Activated naive CD4-positive, alpha-beta T cell treated with anti-CD3 and anti-CD28 coated beads for 36 hours (primary cell): ENCODE measurements at places on chromosomes 7 and 10.

DNA sequence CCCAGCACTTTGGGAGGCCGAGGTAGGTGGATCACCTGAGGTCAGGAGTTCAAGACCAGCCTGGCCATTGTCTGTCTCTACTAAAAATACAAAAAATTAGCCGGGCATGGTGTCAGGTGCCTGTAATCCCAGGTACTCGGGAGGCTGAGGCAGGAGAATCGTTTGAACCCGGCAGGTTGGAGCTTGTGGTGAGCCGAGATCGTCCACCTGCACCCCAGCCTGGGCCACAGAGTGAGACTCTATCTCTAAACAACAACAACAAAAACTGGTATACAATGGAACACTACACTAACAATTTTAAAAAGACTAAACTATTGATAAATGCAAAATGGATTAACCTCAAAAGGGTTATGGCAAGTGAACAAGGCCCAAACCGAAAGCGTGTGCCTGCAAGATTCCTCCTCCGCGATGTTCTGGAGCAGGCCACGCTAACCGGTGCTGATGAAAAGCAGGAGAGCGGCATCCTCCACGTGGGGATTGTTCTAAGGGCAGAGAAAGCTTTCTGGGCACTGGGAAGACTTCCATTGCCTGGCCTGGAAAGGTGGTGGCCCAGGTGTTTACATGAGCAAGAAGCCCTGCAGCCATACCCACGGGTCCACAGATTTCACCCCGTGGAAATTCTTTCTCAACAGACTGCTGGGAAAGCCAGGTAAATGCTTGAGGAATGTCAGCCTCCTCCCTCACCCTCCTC is 53.8 kb downstream of the PDGFA start:
- no peak overlapping the region for H3K4me3 ChIP-seq
- no peaks in the 10 kb centered on the region for H3K27me3 ChIP-seq
- H3K36me3 ChIP-seq = no peaks in the 10 kb centered on the region
- DNase-seq = no peak

GRCh38 chr7:155418304-155418703 is 39.6 kb upstream of the EN2 start:
- H3K27me3 ChIP-seq = peaks cover 4% of the 10 kb centered on the region
- no peaks in the 10 kb centered on the region for H3K36me3 ChIP-seq
- no peaks in the 10 kb centered on the region for H3K4me1 ChIP-seq

DNA sequence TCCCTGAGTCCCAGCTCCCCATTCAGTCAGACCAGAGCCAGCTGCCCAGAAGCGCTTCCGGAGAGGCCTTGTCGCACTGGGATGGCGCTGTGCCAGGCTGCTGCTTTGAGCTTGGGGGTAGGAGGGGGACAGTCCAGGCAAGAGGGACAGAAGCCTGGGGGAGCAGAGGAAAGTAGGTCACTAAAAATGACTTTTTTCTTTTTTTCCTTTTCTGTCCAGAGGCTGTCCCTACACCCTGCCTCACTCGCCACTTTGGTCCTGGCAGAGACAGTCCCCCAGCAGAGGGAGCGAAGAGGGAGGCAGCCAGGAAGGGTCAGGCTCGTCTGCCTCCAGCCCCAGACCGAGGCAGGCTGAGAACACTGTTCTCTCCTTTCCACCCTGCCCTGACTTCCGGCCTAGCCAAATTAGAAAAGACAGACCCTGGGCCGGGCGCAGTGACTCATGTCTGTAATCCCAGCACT is 15.8 kb upstream of the TRIM8 start:
- no peak overlapping the region for H3K27ac ChIP-seq
- no peaks in the 10 kb centered on the region for H3K27me3 ChIP-seq
- no peak for DNase-seq
- peaks cover 20% of the 10 kb centered on the region for H3K4me1 ChIP-seq
- no peaks in the 10 kb centered on the region for H3K36me3 ChIP-seq
- H3K4me3 ChIP-seq = no peak overlapping the region

GRCh38 chr10:35307297-35307696 is 29.0 kb upstream of the CCNY start:
- H3K4me3 ChIP-seq = no peak overlapping the region
- no peak for DNase-seq
- H3K4me1 ChIP-seq = no peaks in the 10 kb centered on the region
- H3K27ac ChIP-seq = no peak overlapping the region
- no peaks in the 10 kb centered on the region for H3K36me3 ChIP-seq
- H3K27me3 ChIP-seq = peaks cover 16% of the 10 kb centered on the region

DNA sequence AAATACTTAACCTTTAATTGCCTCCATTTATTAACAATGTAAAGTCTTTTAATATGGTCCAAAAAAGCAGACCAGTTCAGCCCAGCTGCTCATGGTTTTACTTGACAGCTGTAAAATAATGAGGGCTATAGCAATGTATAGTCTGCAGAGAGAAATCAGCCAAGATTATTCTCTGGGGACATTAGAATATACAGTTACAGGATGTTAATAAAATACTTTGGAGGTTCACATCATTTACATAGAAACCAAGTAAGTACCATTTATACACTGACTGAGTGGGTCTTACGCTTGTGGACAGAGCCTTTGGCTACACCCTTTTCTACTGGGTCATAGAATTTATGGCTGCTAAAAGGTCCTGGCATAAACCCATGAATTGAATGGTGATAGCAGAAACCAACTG is 340.7 kb upstream of the CELF2 start:
- H3K27me3 ChIP-seq = no peaks in the 10 kb centered on the region
- no peak for DNase-seq
- no peak overlapping the region for H3K27ac ChIP-seq
- H3K36me3 ChIP-seq = no peaks in the 10 kb centered on the region
- H3K4me1 ChIP-seq = peaks cover 5% of the 10 kb centered on the region

DNA sequence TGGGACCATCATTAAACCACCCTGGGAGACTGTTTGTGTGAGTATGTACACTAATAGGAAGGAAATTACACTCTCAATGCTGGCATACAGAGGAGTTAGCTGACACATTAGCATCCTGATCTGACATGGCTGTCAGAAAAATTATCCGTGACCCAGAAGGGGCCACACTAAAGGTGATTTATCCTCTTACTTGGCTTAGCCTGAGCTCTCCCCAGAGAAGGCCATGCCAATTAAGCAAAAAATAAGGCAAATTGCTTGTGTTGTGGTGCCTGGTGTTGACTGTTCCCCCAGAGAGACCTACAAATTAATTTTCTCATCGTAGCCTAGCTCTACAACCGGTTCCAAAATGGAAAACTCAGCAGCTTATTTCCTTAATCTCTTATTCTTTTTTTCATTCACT is 992.3 kb downstream of the KCNMA1 start:
- no peaks in the 10 kb centered on the region for H3K27me3 ChIP-seq
- H3K36me3 ChIP-seq = no peaks in the 10 kb centered on the region
- no peak overlapping the region for H3K4me3 ChIP-seq
- no peaks in the 10 kb centered on the region for H3K4me1 ChIP-seq

DNA sequence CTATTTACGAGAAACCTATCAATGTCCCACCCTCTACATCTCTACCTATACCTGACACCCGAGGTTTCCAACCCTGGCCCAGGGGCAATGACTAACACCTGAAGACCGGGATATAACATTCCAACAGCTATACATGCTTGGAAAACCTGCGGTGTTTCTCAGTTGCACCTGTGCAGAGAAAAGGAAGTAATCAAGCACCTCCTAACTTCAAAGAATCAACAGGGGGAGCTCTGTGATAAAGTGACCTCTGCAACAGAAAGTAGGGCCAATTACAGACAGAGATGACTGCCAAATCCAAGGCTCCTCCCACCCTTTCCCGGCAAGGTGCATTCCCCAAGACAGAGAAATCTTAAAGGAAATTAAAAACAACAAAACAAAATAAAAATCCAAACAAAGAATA is 41.3 kb downstream of the CCDC6 start:
- peak; percentile 33 for DNase-seq
- H3K36me3 ChIP-seq = peaks cover 18% of the 10 kb centered on the region
- peaks cover 70% of the 10 kb centered on the region for H3K4me1 ChIP-seq
- no peak overlapping the region for H3K4me3 ChIP-seq

DNA sequence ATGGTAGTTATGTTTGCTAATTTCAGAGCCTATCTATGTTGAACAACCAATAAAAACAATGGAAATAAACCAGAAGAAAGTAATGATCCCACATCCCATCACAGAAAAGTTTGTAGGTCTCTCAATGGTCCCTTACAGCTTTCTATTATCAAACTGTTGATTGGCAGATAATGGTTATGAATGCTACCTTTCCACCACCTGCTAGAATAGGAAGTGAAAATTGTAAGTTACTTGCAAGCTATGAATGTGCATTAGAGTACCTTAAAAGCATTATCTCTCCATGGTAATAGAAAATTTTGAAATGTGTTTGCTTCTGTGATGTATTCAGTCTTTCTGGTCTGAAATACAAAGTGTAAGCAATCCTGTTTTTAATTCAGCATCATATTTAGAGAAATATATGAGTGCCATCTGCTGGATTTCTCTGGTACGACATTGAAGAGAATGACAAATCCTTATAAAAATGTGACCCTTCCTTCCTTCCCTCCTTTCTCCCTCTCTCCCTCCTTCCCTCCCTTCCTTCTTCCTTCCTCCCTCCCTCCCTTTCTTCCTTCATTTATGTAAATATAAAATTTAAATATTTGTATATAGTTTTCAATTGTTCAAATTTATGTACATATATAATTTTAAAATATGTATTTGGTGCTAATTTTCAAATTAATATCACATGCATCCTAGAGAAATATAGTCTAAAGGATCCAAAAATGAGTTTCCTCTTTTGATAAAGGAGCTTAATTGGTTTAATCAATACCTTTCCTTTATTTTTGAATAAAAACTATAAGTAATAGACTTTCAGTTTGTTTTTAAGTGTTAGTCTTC is 41.4 kb upstream of the PNLIPRP3 start:
- DNase-seq = no peak
- no peaks in the 10 kb centered on the region for H3K36me3 ChIP-seq

DNA sequence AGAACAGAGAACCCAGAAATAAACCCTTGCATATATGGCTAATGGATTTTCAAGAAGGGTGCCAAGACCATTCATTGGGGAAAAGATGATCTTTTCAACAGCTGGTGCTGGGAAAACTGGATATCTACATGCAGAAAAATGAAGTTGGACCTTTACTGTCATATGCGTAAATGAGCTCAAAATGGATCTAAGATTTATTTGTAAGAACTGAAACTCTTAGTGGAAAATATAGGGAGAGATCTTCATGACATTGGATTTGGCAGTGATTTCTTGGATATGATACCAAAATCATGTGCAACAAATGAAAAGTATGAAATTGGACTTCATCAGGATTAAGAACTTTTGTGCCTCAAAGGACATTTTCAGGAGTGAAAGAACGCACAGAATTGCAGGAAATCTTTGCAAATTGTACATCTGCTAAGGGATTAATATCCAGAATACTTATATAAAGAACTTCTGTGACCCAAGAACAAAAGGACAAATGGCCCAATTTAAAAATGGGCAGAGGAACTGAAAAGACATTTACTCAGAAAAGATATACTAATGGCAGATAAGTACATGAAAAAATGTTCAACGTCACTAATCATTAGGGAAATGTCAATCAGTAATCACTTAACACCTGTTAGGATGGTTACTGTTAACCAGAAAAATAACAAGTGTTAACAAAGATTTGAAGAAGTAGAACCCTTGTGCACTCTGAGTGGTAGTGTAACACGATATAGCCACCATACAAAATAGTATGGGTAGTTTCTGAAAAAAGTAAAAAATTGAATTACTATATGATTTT is 6.1 kb downstream of the DBF4 start:
- no peak overlapping the region for H3K27ac ChIP-seq
- no peak for DNase-seq
- no peaks in the 10 kb centered on the region for H3K27me3 ChIP-seq
- H3K4me3 ChIP-seq = no peak overlapping the region
- peaks cover 34% of the 10 kb centered on the region for H3K36me3 ChIP-seq

GRCh38 chr10:88088441-88089340 is 225.3 kb downstream of the PTEN start:
- no peaks in the 10 kb centered on the region for H3K36me3 ChIP-seq
- H3K4me3 ChIP-seq = no peak overlapping the region
- H3K27ac ChIP-seq = no peak overlapping the region
- H3K27me3 ChIP-seq = peaks cover 10% of the 10 kb centered on the region
- DNase-seq = no peak

- H3K27ac ChIP-seq = no peak overlapping the region
- no peak overlapping the region for H3K4me3 ChIP-seq
- H3K36me3 ChIP-seq = no peaks in the 10 kb centered on the region
- peaks cover 12% of the 10 kb centered on the region for H3K27me3 ChIP-seq
- H3K4me1 ChIP-seq = peaks cover 7% of the 10 kb centered on the region
Measured at GRCh38 chr7:45086331-45087065, 2.3 kb downstream of the NACAD start.

GRCh38 chr7:4297165-4297917 is 384.8 kb upstream of the FOXK1 start:
- no peaks in the 10 kb centered on the region for H3K36me3 ChIP-seq
- no peaks in the 10 kb centered on the region for H3K4me1 ChIP-seq
- H3K27me3 ChIP-seq = peaks cover 10% of the 10 kb centered on the region
- DNase-seq = no peak
- H3K4me3 ChIP-seq = no peak overlapping the region

DNA sequence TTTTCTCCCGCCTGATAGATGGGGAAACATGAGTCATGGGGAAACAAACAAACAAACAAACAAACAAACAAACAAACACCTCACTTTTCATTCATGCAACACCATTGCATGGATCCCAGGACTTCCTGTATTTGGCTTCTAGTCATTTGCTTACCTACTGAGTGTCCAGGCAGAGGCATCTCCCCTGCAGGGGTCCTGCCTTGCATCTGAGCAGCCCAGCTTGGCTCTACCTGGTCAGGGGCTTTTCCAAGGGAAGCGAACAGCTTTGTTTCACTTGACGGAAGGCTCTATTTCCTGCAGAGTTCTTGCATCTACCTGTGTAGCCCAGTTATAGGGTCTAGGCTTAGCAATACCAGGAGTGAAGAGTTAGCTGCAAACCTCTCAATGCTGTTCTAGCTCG is 374.2 kb downstream of the GATA3 start:
- H3K36me3 ChIP-seq = no peaks in the 10 kb centered on the region
- no peak overlapping the region for H3K4me3 ChIP-seq
- DNase-seq = no peak

DNA sequence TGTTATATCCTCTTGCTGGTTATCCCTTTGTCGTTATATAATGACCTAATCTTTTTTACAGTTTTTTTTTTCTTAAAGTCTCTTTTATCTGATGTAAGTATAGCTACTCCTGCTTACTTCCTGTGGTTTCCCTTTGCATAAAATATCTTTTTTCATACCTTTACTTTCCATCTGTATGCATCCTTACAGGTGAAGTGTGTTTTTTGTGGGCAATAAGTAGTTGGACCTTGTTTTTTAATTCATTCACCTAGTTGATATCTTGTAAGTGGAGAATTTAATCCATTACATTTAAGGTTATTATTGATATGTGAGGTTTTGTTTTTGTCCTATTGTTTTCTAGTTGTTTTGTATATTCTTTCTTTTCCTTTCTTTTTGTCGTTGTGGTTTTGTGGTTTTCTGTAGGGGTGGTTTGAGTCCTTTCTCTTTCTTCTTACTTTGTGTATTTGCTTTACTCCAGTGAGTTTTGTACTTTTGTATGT is 168.6 kb downstream of the MLLT10 start:
- no peaks in the 10 kb centered on the region for H3K27me3 ChIP-seq
- peak overlapping the region; percentile 14 for H3K27ac ChIP-seq
- H3K4me1 ChIP-seq = peaks cover 43% of the 10 kb centered on the region
- DNase-seq = no peak
- peak overlapping the region; percentile 39 for H3K4me3 ChIP-seq
- H3K36me3 ChIP-seq = peaks cover 53% of the 10 kb centered on the region
